ENCODE measurements at places on chromosomes 5 and 9.

DNA sequence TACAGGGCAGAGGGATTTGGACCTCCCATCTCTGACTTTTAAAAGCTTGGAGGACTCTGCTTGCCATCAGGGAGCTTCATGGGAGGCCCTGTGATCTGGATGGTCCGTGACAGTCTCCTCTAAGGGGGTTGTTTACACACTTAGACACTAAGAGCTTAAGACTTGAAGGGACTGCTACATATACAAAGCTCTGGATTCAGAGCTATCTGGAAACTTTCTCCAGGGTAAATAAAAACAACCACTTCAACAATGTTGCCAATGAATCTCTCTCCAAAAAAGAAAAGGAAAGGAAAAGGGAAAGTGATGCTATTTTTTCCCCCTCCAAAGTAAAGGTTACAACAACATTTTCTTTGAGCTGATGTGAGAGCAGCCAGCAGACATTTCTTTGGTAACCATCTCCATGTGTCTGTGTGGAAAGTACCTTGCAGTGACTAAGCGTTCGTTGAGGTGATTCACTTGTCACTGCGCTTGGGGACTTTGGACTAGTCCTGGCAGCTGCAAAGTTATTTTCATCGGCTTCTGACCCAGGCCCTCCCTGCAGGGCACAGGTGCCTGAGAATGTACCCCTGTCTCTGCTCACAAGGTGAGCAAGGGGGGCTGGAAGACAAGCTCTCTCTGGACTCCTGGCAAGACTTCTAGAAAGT, 262.1 kb upstream of the KLF4 start:
- no peak for DNase-seq

DNA sequence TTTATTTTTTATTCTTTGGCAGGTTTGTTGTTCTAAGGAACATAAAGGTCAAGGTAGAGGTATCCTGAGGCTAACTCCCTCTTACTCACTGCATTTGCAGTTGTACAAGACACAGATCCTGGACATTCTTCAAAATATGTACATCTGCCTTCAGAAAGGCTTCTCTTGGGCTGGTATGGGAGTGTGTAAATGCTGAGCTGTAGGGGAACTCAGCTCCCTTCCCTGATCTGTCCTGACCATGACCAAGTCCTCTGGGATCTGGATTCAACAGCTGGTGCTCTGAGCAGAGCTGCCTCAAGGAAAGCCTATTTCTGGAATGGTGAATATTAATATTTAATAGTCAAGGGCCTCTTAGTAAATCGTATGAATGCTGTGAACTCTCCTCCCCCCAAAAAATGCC, 117.4 kb downstream of the PRKACG start:
- DNase-seq = no peak

DNA sequence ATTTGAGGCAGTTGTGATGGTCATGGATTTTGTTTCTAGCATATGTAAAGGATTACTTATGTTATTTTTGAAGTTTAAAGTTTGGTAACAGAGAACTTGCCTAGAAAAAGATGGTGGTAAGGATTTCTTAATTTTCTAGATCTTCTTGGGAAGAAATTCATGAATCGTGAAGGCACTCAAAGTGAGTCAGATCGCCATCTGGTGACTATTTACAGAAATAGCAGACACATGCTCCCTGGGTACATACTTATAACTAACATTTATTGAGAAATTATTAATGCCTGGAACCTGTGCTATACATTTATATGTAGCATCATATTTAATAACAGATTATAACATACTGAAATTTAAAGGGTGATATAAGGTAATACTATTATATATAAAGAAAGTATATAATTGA, 299.7 kb downstream of the IZUMO3 start:
- no peak for DNase-seq

DNA sequence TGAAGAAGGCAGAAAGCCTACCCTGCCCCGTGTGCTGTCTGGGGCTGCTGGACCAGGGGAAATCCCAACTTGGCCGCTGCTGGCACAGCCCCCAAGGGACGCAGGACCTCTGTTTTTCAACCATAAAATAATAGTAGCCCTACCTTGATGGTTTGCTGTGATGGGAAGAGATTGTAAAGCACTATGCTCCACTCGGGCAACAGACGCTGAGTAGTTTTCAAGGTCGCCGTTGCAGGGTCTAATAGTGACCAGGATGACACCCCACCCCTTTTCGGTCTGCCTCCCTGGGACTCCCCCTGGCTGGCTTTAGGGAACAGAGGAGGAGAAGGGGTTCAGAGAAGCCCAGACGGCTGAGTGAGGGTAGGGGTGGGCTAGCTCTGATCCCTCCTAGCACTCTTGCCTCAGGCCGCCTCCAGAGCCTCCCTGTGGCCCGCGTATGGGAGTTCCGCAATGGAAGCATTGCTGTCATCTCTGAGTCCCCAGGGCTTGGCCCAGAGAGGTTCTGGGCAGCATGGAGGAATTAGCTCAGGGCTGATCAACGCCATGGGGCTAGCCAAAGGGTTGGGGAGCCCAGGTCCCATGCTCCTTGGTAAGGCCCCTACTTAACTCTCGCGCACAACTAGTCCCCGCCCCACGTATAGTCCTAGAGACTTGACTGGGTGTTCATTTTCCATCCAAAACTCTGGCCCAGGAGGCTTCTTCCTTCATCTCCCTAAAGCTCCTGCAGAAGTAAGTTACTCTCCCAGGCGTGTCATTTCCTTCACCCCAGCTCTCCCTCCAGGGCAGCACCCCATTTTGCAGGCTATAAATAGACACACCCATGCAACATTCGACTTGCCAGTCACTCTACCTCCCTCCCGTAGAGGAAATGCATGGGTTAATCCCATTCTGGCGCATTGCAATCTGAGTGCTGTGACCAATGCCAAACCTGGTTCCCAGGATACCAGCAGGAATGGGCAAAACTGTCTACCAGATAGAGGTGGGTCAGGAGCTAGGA, 1.1 kb upstream of the IRF1 start:
- no peak for DNase-seq

- DNase-seq = no peak
Measured at GRCh38 chr9:90789408-90789807, 12.2 kb upstream of the SYK start.

- DNase-seq = no peak
Measured at GRCh38 chr5:130189961-130190360, 285.7 kb downstream of the CHSY3 start.

- no peak for DNase-seq
Measured at GRCh38 chr9:14597171-14597799, 95.9 kb downstream of the ZDHHC21 start.

DNA sequence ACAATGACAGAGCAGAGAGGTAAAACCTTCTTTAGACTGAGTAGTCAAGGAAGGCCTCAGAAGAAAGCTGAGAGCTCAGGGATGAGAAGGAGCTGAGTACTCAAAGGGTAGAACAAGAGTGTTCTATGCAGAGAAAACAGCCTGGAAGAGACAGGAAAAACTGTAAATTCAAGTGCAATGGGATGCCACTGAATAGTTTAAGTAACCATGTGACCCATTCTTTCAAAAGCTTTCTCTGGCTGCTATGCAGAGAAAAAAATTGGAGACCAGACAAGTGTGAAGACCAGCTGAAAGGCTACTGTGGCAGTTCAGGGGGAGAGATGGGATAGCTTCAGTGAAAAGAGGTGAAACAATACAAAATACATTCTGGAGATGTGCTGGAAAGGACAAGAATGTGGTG, 61.3 kb upstream of the RNF38 start:
- no peak for DNase-seq
